Activated gamma-delta T cell (primary cell): ENCODE measurements at places on chromosomes 5 and 9.

DNA sequence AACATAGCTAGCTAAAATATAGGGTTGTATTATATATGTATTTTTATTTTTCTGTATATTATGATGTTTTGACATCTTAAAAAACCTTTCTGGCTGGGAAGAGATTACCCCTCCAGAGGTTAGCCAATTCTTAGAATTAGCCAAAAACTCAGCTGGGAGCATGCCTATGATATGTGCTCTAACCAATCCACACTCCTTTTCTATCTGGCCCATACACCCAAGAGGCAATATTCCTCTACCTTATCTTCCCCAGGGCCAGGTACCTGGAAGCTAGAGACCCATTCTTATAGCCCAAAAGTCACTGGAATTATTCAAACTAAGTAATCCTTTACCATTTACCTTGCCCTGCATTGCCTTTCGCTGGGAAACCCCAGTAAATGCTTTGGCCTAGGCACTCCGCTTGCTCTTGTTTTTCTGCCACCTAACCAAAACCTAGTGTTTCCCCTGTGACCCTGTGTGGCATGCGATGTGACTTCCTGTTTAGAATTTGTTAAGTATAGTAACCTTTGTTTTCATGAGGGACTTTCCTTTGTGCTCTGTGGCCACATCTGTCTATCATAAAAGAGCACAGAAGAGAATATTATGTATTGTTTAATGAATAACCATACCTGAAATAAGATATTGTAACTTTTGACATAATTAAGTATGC is 37.4 kb downstream of the CSNK1G3 start:
- DNase-seq, result no peak

- no peak for DNase-seq
Observed at GRCh38 chr9:27189426-27189825, 80.4 kb downstream of the TEK start.

DNA sequence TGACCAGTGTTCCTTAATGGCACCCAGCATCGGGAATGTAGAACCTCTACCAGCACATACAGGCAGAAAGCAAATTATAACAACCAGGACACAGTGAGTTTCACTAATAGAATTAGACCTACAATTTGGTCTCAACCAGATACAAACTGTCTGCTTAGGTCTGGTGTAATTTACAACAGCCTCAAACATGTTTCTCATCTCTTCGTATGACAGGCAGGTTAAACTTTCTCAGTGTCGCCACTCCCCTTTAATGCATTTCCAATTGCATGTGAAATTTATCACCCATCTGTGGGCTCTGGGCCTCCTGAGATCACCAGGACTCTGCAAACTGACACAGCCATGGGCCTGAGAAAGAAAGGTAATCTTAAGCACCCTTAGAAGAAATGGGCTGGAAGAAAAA is 218.7 kb downstream of the DCP2 start:
- DNase-seq, result no peak

DNA sequence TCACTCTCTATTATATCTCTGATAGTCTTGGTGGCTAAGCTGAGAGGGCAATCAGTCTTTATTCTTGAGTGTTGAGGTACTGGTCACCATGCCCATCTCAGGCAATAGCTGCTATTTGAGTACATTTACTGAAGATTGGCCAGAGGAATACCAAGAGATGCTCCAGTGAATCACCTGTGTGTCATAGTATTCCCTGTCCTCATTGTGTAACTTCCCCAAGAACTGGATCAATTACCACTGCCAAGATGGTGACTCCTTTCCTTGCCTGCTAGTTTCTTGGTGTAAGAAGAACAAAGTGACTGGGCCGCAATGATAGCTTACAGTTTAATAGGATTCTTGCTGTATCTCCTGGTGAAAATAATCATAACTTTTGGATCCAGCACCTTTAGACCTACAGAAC is 418.7 kb upstream of the KIF2A start:
- DNase-seq, result no peak

DNA sequence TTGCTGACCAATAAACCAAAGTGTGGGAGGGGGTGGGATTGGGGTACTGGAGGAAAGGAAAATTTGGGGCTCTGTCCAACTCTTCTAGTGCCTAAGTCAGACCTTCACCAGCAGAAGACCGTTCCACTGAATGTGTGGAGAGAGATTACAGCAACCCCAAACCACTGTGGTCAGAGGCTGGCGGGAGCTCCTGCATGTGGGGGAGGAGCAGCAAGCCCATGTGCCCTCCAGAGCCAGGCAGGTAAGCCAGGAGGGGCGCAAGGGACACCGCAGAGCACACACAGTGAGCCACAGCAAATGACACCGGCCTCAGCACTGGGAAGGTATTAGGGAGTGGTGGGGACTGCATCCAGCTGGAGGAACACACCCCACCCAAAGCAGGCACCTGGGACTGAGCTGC is 62.9 kb downstream of the SMIM23 start:
- DNase-seq, result no peak
